Activated CD8-positive, alpha-beta T cell treated with anti-CD3 and anti-CD28 coated beads for 36 hours (primary cell): ENCODE measurements at places on chromosomes 11 and 22. TPM values are rescaled to one million over a fixed set of nuclear protein-coding genes. Genes with fewer than 3 reads are reported as not detected.

Gene MS4A6A
- total RNA-seq, result not detected

Gene LRRC10B
- total RNA-seq, result not detected

Gene MS4A2
- total RNA-seq, result not detected

Gene UPK3A
- total RNA-seq, result not detected

Gene C22orf42
- total RNA-seq, result not detected

Gene RCOR2
- 0.61 TPM for total RNA-seq

Gene OR4D5
- total RNA-seq, result not detected

Gene XPNPEP3
- 24.4 TPM for total RNA-seq

DNA sequence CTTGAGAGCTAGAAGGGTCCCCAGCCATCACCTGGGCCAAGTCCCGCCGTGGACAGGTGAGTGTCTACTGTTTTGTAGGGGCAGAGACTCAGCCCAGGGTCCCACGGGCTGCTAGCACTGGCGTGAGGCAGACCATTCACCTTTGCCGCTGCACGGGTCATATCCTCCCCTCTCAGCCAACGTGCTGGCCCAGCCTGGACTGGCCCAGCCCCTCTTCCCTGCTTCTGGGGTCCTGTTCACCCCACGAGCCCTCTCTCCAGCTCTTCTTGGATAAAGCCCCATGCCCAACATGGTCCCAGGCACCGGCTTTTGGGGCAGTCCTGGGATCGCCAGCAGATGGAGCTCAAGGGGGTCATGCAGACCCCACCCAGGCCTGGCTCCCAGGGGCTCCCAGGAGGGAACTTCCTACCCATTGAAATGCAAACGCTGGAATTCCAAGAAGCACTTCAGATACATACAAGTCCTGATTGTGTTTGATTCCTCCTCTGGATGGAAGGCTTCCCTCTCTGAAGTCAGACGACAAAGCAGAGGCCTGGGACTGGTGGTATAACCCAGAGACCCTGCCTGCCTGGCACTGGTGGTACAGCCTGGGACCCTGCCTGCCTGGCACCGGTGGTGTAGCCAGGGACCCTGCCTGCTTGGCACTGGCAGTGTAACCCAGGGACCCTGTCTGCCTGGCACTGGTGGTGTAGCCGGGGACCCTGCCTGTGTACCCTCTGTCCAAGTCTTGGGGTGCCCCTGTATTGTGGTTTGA lies 8.9 kb upstream of the SEPTIN5 start:
- H3K36me3 ChIP-seq, result no peaks in the 10 kb centered on the region
- H3K4me1 ChIP-seq, result no peaks in the 10 kb centered on the region
- no peak overlapping the region for H3K27ac ChIP-seq
- peaks cover 1% of the 10 kb centered on the region for H3K27me3 ChIP-seq

GRCh38 chr11:60872961-60873524 lies 5.7 kb downstream of the ZP1 start:
- DNase-seq, result no peak
- no peaks in the 10 kb centered on the region for H3K27me3 ChIP-seq
- H3K4me3 ChIP-seq, result no peak overlapping the region
- no peaks in the 10 kb centered on the region for H3K36me3 ChIP-seq
- no peak overlapping the region for H3K27ac ChIP-seq

DNA sequence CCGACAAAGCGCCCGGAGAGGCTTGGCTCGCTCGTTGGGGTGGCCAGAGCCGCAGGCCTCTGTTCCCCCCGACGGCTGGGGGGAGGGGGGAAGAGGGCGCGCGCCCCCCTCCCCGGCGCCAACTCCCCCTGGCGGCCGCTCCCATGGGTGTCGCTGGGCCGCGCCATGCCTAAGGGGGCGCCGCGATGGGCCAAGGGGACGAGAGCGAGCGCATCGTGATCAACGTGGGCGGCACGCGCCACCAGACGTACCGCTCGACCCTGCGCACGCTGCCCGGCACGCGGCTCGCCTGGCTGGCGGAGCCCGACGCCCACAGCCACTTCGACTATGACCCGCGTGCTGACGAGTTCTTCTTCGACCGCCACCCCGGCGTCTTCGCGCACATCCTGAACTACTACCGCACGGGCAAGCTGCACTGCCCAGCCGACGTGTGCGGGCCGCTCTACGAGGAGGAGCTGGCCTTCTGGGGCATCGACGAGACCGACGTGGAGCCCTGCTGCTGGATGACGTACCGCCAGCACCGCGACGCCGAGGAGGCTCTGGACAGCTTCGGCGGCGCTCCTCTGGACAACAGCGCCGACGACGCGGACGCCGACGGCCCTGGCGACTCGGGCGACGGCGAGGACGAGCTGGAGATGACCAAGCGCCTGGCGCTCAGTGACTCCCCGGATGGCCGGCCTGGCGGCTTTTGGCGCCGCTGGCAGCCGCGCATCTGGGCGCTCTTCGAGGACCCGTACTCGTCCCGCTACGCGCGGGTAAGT lies 1.4 kb downstream of the KCNC1 start:
- DNase-seq, result no peak
- H3K4me3 ChIP-seq, result no peak overlapping the region
- H3K27me3 ChIP-seq, result peaks cover 46% of the 10 kb centered on the region
- H3K27ac ChIP-seq, result no peak overlapping the region
- no peaks in the 10 kb centered on the region for H3K36me3 ChIP-seq

DNA sequence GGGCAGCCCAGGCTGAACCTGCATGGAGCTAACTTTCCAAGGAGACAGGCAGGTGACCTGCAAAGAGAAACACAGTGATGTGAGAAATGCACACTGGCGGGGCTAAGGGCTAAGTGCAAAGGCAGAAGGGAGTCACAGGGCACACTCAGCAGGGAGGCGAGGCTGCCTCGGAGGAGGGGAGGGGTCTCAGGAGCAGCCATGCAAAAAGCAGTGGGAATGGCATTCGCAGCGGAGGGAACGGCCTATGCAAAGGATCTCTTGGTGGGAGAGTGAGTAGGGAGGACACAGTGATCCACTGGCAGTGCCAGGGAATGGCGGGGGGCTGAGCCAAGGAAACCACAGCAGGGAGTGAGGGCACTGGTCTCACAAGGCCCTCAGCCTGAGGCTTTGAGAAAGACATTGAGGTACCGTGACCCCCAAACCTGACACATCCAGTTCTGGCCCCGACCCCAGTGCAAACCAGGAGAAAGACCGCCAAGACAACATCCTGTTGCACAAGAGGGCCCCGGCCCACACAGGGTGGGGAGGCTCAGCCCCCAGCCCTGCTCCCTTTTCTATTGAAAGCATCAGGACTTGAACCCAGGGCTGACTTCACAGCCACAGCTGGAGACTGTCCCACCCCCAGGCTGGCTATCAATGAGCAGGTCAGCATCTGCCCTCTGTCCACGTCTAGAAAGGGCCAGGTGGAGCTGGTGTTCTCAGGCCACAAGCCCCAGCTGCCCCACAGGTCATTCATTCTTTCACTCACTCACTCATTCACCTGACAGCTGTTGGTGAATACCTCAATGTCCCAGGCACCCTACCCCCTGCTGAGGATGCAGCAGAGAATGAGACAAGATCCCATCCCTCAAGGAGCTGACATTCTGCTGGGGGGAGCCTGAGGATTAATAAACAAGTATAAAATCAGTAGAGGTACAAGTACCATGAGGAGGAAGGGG lies 50.7 kb downstream of the IGLL1 start:
- no peaks in the 10 kb centered on the region for H3K36me3 ChIP-seq
- H3K27ac ChIP-seq, result no peak overlapping the region
- H3K4me1 ChIP-seq, result no peaks in the 10 kb centered on the region
- DNase-seq, result no peak
- no peak overlapping the region for H3K4me3 ChIP-seq

- H3K27ac ChIP-seq, result no peak overlapping the region
- H3K36me3 ChIP-seq, result no peaks in the 10 kb centered on the region
- H3K4me3 ChIP-seq, result no peak overlapping the region
- no peak for DNase-seq
- no peaks in the 10 kb centered on the region for H3K4me1 ChIP-seq
Observed at GRCh38 chr22:26199665-26200064, 30.4 kb downstream of the SEZ6L start.

- H3K36me3 ChIP-seq, result no peaks in the 10 kb centered on the region
- DNase-seq, result peak; percentile 40
- peaks cover 15% of the 10 kb centered on the region for H3K4me1 ChIP-seq
- no peak overlapping the region for H3K4me3 ChIP-seq
- no peaks in the 10 kb centered on the region for H3K27me3 ChIP-seq
Observed at GRCh38 chr22:37176464-37177061, 11.5 kb downstream of the C1QTNF6 start.

DNA sequence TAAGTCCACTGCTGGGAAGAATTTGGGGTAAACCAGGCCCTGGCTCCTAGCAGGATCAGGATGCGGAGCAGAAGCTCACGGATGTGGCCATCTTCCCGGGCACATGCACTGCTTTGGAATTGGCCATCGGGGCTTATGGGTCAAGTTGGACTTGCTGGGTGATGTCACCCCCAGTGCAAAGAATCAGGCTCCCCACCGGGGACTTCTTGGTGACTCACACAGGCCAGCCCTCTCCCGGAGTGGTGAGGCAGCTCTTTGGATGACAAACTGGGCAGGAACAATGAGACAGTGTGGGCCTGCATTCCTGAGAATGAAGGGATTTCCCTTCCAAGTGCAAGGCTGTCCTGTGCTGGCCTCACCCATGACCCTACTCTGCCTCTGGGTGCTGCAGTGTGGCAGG lies 128.8 kb upstream of the ANO1 start:
- no peak overlapping the region for H3K4me3 ChIP-seq
- H3K36me3 ChIP-seq, result no peaks in the 10 kb centered on the region
- H3K27ac ChIP-seq, result no peak overlapping the region
- no peak for DNase-seq

- no peak for DNase-seq
- no peaks in the 10 kb centered on the region for H3K27me3 ChIP-seq
- H3K36me3 ChIP-seq, result no peaks in the 10 kb centered on the region
- H3K27ac ChIP-seq, result no peak overlapping the region
- H3K4me3 ChIP-seq, result no peak overlapping the region
Observed at GRCh38 chr11:73170140-73170539, 28.0 kb upstream of the FCHSD2 start.

DNA sequence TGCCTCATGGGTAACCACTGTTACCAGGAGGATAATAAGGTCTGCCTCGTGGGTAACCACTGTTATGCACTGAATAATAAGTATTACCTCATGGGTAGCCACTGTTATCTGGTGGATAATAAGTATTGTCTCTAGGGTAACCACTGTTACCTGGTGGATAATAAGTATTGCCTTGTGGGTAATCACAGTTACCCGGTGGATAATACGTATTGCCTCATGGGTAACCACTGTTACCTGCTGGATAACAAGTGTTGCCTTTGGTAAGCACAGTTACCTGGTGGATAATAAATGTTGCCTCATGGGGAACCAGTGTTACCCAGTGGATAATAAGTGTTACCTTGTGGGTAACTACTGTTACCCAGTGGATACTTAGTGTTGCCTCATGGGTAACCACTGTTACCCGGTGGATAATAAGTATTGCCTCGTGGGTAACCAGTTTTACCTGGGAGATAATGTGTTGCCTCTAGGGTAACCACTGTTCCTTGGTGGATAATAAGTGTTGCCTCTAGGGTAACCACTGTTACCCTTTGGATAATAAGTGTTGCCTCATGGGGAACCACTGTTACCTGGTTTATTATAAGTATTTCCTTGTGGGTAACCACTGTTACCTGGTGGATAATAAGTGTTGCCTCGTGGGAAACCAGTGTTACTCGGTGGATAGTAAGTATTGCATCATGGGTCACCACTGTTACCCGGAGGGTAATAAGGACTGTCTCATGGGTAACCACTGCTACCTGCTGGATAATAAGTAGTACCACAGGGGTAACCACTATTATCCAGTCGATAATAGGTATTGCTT lies 10.6 kb upstream of the NXPE4 start:
- H3K4me3 ChIP-seq, result no peak overlapping the region
- no peak overlapping the region for H3K27ac ChIP-seq
- DNase-seq, result no peak
- no peaks in the 10 kb centered on the region for H3K36me3 ChIP-seq
- H3K4me1 ChIP-seq, result no peaks in the 10 kb centered on the region

DNA sequence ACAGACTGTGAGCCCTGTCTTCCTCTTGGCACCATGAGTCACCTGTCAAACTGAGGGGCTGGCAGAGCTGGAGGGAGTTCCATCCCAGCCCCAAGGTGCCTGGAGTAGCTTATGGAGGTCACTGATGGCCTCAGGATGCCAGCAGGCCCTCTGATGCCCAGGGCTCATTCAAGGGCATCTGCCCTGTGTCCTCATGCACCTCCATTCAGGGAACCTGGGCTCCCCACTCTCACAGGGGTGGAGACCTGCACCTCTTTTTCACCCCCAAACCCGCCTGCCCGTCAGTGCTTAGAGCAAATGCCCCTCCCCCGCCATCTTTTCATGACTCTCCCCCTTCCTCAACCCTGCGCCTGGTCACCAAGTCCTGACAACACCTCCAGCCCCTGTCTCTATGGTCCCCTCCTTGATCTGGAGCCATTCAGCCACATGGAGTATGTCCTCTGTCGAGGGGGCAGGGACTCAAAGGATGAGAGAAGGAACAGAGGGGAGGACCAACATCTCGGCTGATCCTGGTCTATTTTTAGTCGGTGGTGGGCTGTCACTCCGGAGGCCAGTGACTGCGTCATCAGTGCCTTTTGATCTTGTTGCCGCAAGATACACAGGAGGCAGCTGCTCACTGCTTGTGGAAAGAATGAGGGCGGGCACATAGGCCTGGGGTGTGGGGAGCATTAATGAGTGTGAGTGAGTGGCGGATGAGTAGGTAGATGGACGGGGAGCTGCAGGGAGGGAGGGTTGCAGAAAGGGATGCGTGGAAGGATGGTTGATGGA lies 72.2 kb downstream of the CDKN1C start:
- DNase-seq, result peak; percentile 80
- peak overlapping the region; percentile 92 for H3K27ac ChIP-seq
- peaks cover 8% of the 10 kb centered on the region for H3K36me3 ChIP-seq

DNA sequence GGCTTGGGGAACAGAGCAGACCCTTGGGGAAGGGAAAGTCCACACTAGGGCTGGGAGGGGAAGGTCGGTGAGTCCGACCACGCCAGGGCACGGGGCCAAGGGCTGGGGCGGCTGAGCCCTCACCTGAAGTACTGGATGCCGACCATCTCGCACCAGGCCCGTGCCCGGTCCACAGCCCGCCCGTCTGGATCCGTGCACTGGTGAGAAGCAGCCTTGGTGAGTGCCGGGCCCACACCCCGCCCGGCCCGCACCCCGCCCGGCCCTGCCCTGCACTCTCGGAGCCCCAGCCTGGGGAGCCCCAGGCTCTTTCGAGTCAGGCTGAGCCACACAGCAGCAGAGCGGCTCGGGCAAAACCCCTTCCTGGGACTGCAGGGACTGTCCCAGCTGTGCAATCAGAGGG lies 1.9 kb upstream of the BAIAP2L2 start:
- peaks cover 2% of the 10 kb centered on the region for H3K4me1 ChIP-seq
- peaks cover 2% of the 10 kb centered on the region for H3K36me3 ChIP-seq
- H3K4me3 ChIP-seq, result no peak overlapping the region

DNA sequence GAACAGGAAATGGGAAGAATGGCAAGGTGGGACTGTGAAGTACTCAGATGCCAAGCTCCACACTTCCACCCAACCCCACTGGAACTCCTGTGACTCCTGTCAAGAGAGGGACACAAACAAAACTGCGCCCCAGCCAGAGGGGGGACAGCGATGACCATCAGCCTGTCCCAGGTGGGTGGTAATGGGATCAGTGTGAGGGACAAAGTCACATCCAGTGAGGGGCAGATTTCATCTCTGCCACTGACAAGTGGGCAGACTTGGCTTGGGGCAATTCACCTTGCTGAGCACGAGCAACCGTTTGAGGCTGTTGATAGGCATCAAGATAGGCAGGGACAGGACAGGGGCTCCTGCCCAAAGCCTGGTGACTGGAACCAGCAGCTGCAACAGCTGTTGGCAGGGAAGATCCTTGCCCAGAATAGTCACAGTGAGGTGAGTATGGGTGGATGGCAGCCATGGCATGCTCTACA lies 105.4 kb upstream of the PITPNB start:
- DNase-seq, result no peak
- H3K4me1 ChIP-seq, result no peaks in the 10 kb centered on the region
- no peak overlapping the region for H3K4me3 ChIP-seq

- no peak for DNase-seq
- peaks cover 3% of the 10 kb centered on the region for H3K27me3 ChIP-seq
- H3K36me3 ChIP-seq, result no peaks in the 10 kb centered on the region
- peaks cover 7% of the 10 kb centered on the region for H3K4me1 ChIP-seq
- H3K4me3 ChIP-seq, result no peak overlapping the region
Observed at GRCh38 chr22:33572086-33572485, 348.2 kb downstream of the LARGE1 start.
